ENCODE measurements at places on chromosomes 4 and X.

DNA sequence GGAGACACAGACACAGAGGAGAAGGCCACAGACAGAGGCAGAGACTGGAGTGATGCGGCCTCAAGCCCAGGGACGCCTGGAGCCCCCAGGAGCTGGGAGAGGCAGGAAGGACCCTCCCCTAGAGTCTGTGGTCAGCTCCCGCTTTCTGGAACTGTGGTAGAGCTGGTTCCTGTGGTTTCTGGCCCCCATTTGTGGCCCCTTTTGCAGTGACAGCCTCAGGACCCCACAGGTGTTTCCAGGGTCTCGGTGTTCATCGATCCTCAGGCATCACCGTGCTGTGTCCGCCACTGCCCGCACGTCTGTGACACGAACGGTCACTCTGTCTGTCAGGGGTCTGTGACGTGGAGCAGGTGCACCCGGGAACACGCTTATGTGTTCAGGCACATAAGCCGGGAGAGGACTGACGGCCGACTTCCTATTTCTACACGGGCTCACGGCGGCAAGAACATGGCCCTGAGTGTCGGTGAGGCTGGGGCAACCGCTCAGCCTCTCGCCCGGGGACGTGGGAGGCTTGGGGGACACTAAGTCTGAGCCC lies 7.9 kb downstream of the GTPBP6 start:
- no peak for DNase-seq

DNA sequence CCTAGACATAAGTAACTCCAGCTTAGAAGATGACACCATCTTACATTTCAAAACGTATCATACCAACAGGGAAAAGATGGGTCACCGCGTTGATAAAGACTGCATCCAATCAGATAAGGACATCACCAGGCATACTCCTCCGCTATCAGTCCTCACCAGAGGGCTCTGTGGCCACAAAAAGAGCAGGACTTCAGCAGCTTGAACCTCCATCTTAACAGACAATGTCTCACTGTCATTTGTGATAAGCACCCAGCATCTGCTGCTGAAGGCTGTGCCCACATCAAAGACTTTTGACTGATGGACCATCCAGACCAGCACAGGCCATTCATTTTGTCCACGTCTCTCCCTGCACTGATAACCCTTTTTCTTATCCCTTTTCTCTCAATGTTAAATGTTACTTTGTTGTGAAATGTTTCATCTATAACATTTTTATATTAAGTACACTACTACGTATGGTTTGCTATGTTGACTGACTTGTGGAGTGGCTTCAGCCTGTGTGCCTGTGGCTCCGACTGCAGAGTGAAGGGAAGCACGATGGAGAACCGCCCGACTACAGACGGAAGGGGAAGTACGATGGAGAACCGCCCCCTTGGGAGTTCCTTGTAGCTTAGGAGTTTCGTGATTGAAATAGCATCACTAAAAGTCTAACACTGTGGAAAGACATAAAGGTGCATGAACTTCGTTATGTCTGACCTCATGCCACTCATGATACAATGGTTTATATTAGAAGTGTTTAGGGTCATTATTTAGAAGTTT lies 595.4 kb upstream of the AGA start:
- DNase-seq: no peak

DNA sequence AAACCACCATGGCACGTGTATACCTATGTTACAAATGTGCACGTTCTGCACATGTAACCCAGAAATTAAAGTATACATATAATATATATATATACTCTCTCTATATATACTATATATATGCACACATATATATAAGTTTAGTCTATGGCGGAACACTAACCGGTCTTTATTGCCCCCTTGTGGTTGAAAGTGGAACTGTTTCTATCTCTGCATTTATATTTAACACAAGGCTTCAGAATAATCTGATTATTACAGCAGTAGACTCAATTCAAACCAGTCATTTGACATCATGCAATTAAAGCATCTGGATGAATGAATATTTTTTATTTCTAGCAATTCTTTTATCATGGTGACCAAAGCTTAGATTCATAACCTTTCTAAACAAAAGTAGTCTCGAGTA lies 14.6 kb downstream of the RAB9B start:
- DNase-seq: no peak

DNA sequence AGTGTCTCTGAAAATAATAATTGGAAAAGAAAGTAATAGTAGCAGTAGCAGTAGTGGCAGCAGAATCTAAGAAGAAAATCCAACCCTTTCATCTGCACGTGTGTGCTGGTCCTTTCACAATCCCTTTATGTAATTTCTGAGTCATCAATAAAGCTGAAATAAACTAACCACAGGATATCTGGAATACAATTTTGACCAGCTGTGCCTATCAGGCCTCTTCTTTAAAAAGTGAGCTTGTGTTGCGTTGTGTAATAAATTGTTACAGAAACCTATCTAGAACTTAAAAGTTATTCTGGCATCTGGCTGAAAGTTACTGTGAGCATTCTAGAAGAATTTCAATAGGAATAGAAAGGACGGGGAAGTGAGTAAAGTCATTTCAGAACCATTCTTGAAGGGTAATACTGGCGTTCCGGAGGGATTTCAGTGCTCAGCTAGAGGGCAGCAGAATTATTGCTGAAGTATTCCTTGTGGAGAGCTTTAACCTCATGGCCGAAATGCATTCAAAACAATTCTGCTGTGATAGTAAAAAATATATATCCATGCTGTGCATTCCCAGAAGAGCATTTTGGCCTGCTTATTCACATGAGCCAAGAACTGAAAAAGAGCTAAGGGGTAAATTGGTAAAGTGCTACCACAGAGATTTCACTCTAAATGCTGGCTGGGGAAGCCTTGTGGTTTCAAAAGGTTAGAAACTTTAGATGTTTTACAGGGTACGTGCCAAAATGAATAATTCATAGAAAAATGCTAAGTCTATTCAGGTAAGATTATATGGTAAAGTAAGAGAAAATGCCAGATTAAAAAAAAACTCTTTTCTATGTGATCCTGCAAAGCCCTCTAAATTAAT lies 260.6 kb downstream of the NKX6-1 start:
- no peak for DNase-seq

- no peak for DNase-seq
Observed at GRCh38 chrX:81577028-81577427, 375.1 kb downstream of the SH3BGRL start.

DNA sequence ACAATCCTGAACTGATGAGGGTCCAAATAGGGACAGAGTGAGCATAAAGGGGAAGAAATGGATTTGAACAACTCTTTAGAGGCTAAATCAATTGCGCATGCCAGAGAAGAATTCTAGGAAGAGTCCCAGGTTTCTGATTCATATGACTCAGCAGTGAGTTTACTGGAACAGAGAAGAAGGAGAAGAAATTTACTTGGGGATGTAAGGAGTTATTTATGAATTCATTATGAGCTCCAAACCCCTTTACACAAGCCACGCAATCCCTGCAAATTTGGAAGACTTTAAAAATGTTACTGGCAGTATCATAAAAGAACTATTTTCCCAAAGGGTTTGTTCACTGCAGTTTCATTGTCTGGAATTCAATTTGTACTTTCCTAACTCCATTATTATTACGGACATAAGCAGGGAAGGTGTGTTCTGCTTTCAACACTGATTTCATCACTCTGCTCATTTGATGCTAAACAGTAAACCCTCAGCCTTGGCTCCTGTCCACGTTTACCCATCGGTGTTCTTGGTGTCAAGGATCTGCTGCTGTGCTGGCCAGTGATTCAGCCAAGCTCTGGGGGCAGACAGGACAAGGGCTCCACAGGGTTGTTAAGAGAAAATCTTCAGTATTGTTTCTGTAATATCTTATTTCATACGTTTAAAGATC lies 273.7 kb downstream of the HNRNPD start:
- DNase-seq: no peak
